ENCODE measurements at places on chromosomes 1 and 21.

DNA sequence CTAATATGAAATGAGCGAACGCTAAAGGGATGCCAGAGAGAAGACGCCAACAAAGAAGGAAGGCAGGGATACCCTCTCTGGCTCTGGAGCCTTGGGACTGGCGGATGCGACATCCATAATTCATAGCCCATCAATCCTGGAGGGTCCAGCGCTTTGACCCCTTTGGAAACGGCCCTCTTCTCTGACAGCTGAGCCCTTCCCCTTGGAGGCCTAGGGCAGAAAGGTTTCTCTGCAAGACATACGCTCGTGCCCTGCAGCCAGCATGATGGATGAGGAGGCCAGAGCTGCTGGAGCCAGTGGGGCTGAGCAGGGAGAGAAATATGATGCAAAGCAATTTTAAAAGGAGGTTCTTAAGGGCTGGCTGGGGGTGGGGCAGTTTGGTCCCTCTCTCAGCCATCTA, 22.2 kb downstream of the OPTC start:
- no peak for DNase-seq

- DNase-seq: no peak
Measured at GRCh38 chr1:165855010-165855838, 27.8 kb downstream of the UCK2 start.

DNA sequence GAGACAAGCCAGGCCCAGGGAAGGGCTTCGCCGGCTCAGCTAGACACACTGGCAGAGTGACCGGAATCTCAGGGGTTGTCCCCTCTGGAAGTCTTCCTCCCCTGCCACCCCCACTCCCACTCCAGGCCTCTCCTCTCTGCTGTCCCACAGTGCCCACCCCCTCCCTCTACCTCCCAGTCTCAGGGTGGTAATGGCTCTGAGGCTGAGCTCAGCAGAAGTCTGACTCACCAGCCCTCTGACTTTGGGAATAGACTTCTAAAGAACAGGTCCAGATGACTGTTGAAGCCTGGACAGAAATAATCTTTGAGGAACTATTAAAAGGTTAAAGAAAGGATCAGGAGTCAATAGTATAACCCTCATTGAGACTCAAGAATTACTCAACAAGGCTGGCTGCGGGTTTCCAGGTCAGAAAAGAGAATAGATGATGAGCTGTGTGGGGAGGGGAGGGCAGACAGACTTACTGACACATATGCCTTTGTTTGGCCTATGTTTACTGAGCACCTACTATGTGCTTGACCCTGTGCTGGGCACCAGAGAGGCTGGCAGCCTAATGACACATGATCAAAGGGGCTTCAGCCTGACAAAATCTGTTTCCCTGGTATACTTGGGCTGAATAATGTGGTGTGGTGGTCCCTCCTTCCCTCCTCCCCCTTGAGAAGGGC, 8.2 kb downstream of the HCRTR1 start:
- no peak for DNase-seq

DNA sequence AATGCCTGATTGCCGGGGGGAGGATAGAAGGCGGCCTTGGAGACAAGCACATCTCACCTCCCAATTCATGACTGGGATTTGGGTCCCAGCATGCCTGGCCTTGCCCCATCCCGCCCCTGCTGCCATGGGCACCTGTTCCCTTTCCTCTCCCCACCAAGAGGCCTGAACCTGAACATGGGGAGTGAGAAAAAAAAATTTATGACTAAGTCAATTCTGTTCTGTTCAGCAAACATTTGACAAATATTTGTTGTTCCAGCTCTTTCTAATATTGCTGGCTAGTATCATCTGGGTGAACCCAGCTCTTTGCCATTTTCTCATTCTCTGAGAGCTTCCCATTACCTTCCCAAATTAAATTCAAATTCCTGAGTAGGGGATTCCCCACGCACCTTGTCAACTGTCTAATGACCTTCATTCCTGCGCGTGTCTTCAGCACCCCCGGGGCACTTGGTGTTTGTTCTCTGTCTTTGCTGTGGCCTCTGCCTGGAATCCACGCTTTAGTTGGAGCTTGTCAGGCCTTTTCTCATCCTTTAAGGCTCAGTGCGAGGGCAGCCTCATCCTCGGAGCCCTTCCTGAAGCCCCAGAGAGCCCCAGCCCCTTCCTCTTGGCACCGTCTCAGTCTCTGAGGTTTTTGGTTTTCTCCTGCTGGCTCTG, 42.8 kb downstream of the ARHGEF10L start:
- no peak for DNase-seq

- DNase-seq: no peak
Measured at GRCh38 chr1:26278303-26278702, 1.6 kb upstream of the SH3BGRL3 start.

GRCh38 chr1:70222716-70223235, 1.6 kb downstream of the SRSF11 start:
- no peak for DNase-seq

GRCh38 chr1:212753749-212754148, 37.8 kb downstream of the NSL1 start:
- DNase-seq: no peak
